ENCODE measurements at places on chromosomes 4 and X. TPM values are rescaled to one million over a fixed set of nuclear protein-coding genes. Genes with fewer than 3 reads are reported as not detected.

The AFP gene
- not detected for total RNA-seq

The RPL34 gene
- total RNA-seq: 571 TPM

The MAGT1 gene
- 34.5 TPM for total RNA-seq

The NFKB1 gene
- 34.5 TPM for total RNA-seq

The CCDC160 gene
- total RNA-seq: not detected

The CT45A5 gene
- not detected for total RNA-seq

DNA sequence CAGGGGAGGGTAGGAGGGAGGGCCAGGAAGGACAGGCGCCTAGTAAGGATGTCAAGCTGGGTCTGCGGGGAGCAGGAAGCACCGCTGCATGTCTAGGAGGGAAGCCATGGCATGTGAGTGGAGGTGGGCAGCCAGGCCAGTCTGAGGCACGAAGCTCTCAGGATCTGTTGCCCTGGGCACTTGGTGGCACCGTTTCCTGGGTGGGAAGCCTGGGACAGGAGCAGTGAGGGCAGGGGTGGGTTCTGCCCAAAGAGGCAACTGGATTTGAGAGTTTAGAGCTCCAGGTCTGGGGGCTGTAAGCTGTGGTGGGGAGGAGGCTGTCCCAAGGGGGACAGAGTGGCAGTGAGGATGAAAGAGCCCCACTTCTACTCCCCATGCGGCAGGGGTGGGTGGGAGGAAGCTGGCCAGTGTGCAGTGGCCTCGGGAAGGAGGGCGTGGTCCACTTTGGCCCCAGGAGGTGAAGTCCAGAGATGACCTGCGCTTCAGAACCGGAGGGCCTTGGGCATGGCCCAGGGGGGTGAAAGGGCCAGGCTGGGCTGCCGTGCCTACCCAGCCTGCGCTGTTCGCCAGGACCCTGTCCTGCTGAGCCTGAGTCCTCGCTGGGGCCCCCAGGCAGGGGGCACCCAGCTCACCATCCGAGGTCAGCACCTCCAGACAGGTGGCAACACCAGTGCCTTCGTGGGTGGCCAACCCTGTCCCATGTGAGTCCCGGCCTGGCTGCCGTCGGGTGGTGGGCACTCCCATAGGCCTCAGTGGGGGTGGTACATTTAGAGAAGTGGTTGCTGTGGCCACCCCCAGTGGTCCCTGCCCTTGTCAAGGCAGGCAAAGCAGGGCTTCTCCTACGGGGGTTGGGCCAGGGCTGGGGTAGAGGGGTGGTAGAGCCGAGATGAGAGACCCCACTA, 8.3 kb upstream of the SRPK3 start:
- DNase-seq: no peak

- DNase-seq: no peak
These were observed 30.9 kb upstream of the SPOCK3 start for GRCh38 chr4:167265231-167265630.

- DNase-seq: no peak
These were observed 41.6 kb upstream of the ADRA2C start for GRCh38 chr4:3724319-3725231.

GRCh38 chr4:78953769-78954666, 14.8 kb upstream of the PAQR3 start:
- no peak for DNase-seq

DNA sequence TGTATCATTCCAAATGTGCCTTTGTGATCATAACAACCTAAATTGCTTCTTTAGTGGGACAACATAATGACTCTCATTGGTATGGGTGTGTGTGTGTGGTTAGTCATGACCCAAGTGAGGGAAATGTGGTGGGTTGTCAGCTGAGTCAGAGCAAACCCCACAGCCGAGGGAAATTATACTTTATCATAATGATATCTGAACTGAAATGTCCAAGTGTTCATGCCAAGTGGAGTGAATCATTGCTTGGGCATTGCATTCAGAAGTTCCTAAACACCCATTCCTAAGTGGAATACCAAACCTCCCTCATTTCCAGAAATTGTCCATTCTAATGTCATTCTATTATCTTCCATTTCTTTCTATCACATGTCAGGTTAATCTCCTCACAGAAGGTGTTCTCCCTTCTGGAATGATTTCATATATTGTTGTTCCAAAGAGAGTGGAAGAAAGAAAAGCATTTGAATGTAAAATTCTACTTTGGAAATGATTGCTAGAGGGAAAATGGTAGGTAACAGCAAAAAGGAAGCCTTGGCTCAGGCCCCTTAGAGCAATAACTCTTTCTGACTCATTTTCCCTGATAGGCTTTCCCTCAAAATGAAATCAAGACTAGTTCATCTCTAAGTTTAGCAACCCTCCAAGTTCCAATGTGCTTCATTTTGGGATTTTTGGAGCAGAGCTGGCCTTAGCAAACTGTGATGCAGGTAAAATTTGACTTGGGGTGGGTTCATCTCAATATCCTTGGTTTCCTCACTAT, 230.7 kb upstream of the KCNIP4 start:
- no peak for DNase-seq

DNA sequence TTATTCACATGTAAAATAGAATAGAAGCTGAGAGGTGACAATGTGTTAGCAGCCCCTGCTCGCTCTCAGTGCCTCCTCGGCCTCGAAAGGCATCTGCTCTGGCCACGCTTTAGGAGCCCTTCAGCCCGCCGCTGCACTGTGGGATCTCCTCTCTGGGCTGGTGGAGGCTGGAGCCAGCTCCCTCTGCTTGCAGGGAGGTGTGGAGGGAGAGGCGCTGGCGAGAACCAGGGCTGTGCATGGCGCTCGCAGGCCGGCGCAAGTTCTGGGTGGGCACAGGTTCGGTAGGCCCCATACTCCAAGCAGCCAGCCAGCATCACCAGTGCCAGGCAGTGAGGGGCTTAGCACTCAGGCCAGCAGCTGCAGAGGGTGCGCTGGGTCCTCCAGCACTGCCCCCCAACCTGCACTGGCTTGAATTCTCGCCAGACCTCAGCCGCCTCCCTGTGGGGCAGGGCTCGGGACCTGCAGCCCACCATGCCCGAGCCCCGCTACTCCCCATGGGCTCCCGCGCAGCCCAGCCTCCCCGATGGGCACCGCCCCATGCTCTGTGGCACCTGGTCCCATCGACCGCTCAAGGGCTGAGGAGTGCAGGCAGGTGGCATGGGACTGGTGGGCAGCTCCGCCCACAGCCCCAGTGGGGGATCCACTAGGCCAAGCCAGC, 1346.7 kb upstream of the IGFBP7 start:
- DNase-seq: no peak

- no peak for DNase-seq
These were observed 40.1 kb upstream of the PASD1 start for GRCh38 chrX:151523351-151523750.

GRCh38 chr4:183186813-183187212, 87.8 kb downstream of the WWC2 start:
- DNase-seq: no peak

DNA sequence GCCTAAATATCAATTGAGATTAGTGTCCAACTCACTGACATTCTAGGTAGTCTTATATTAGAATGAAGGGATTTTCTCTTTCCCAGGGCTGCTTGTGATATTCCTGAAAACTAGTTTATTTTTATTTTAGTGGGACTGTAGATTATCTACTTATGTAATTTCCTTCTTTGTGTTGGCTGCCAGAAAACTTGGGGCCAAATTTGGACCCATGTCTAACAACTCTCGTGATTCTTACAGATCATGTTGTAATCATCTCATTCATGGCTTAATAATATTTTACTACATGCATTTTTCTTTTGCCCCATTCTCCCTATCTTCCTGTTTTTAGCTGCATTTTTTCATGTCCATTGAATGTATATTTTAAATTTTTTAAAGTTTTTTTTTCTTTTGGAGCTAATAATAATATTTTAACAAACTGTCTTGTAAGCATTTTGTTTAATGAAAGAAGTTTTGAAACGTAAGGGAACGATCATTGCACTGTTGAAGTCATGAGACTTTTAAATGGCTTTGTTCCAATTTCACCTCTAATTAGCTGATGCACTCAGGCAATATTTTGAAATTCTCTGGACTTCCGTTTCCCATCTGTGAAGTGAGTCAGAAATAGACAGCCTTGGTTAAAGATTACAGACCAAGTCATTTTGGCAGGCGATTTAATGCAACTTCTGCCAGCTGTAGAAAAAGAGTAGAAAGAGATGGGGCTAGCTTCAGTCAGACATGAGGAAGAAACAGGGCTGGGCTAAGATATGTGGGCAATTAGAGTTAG, 14.3 kb upstream of the TDO2 start:
- DNase-seq: no peak

DNA sequence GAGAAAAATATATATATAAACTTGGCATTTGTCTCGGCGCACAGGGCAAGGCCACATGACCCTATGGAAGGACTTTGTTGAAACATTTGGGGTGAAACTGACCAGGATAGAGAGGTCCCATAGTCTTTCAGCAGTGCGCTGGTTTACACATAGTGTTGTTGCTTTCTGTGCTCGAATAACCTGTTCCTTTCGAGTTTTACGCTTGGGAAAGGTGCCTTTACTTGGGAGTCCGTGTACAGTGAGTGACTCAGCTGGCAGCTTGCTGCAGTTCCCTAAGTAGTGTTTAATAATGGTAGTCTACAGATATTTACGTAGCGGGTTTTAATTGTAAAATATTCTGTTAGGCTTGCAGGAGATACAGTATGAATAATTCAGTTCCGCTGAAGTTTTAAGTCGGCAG, 578 bp downstream of the APOOL start:
- no peak for DNase-seq

DNA sequence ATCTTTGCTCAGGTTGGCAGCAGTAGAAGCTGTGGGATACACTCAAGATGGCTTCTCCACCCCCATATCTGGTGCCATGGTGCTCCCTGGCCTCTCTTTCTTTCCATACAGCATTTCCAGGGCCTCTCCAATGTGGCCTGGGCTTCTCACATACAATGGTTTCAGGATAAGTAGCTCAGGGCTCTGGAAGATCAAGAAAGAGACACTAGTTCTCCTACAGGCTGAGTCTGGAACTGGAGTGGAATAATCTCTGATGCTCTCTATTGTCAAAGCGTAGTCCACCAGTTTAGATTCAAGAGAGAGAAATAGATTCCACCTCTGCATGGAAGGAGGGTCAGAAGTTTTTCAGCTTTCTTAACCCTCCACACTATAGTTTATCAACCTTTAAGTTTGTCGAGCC, 138.2 kb upstream of the AADAT start:
- no peak for DNase-seq

DNA sequence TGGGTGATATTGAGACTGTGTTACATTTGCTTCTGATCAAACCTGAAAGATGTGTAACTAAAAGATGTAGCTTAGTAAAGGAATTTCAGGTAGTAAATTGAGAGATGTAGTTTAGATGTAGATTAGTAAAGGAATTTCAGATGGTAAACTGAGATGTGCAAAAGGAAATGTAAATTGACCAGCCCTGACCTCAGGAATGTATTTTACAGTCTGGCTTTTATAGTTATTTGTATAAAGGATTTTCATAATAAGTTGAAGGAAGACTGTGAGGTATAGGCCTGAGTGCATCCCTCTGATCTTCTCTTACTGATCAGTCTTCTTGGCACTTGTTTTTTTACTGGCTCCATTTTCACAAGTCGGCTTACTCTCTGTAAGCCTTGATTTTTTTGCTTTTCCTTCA, 3.2 kb downstream of the KLHL2 start:
- DNase-seq: no peak
